Effector memory CD4-positive, alpha-beta T cell (primary cell): ENCODE measurements at places on chromosomes 4 and X.

GRCh38 chrX:8724300-8724699, 7.6 kb downstream of the ANOS1 start:
- DNase-seq: no peak

DNA sequence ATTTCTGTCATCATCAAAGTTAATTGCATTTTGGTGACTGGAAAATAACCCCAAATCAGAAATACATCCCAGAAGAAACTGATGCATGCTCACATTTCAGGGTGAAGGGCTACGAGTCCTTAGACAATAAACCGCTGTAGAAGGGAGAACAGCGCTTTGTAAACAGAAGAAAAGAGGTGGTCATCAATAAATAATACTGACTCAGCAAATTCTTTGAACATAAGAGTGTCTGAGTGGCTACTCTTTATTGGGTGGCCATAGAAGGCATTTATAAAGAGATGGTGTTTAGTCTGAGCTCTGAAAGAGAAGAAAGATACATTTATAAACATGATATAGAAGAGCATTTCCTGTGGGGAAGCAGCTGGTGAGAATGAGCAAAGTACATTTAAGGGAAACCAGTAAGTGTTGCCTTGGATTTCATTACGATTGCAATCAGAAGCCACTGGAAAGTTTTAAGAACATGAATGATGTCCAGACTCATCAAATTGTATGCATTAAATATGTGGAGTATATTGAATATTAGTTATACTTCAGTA, 246.9 kb upstream of the GIMD1 start:
- DNase-seq: no peak

GRCh38 chr4:132281733-132282132, 867.4 kb upstream of the PCDH10 start:
- DNase-seq: no peak

- no peak for DNase-seq
Measured at GRCh38 chr4:173056271-173056670, 112.3 kb upstream of the GALNT7 start.

DNA sequence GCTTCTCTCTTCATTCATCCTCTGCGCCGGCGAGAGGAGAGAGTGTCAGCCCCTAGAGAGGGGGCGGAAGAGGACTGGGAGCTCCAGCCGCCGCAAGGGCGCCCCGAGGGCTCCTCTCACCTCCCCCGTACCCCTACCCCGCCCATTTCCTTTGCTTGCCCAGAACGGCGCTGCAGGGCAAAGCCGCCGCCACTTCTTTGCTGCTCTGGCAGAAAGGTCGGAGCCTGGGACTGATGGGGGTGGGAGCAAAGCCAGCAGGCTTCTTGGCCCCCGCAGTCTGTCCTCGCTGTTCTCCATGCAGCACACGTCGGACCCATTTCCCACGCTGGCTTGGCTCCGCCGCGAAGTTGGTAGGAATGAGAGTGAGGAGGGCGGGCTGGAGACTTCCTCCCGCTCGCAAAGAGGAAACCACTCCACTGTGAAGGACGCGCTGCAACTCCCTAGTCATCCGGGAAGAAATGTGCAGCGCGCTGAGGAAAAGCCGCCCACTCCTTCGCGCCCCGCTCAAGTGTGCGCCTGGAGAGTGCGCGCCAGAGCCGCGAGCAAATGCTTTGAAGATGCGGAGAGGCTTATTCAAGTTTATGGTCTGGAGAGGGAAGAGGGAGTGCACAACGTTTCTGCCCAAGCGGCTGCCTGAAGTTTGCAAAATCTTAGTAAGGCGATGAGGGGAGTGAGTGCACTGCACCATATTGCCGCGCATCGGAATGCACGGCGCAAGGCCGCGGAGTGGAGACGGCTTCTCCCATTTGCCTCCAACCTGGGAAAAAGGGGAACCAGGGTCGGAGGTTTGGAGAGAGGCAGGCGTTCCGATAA, 2.8 kb upstream of the PCDH7 start:
- no peak for DNase-seq

- DNase-seq: no peak
Measured at GRCh38 chr4:1862055-1862911, 6.3 kb upstream of the LETM1 start.

DNA sequence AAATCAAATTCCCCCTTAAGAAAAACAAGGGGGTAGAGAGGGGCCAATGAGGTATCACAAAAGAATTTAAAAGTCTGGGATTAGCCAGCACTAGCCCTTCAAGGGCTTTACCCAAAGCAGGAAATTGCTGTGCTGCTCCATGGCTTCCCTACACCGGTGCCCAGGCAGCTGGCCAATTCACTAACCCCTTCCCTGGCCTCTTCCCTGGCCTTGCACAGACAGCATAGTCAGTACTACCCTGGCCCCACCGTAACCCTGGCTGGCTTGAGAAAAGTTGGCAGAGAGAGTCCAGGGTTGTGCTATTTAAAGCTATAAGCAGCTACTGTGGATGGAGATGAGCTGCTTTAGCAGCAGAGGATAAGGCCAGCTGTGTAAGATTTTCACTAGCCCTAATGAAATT, 43.1 kb downstream of the ADAMTS3 start:
- no peak for DNase-seq

GRCh38 chrX:17758382-17758781, 21.1 kb downstream of the SCML1 start:
- DNase-seq: no peak

- no peak for DNase-seq
Measured at GRCh38 chr4:5100336-5100735, 49.1 kb downstream of the STK32B start.

- DNase-seq: no peak
Measured at GRCh38 chr4:6049985-6050384, 31.8 kb upstream of the C4orf50 start.

DNA sequence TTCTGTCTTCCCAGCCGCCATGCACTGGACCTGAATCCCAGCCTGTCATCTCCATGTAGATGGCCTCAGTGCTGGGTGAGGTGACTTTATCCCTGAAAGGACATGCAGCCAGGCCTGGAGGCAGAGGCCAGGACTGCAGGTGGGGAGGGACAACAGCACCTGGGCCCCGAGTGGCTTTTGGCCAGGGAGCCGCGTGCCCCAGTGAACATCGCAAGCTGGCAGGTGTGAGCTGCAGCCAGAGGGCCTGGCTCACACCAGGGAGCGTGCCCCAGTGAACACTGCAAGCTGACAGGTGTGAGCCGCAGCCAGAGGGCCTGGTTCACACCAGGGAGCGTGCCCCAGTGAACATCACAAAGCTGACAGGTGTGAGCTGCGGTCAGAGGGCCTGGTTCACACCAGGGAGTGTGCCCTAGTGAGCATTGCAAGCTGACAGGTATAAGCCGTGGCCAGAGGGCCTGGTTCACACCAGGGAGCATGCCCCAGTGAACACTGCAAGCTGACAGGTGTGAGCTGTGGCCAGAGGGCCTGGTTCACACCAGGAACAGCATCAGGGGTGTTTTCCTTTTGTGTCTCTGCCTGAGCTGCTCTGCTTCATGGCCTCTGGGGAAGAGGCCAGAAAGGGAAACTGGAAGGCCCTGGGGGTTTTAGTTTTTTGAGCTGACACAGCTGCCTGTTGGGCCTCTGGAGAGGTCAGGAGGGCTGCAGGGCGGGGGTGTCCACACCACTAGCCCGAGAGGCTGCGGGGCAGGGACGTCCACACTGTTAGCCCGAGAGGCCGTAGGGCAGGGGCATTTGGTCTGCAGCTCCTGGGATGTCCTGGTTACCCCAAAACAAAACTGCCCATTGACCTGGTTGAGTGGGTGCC, 22.7 kb upstream of the PSAPL1 start:
- no peak for DNase-seq

- DNase-seq: no peak
Measured at GRCh38 chr4:128162434-128162833, 101.3 kb downstream of the LARP1B start.

GRCh38 chr4:179605196-179605595, 2163.0 kb upstream of the AGA start:
- DNase-seq: no peak

- DNase-seq: no peak
Measured at GRCh38 chr4:94519925-94520789, 68.4 kb downstream of the PDLIM5 start.
